Pons (tissue), 1 donor: ENCODE measurements at places on chromosomes 6 and 20.

GRCh38 chr6:166724576-166724975 lies 97.5 kb upstream of the RPS6KA2 start:
- DNase-seq = no peak

GRCh38 chr6:20717743-20718142 lies 183.5 kb downstream of the CDKAL1 start:
- DNase-seq = no peak

DNA sequence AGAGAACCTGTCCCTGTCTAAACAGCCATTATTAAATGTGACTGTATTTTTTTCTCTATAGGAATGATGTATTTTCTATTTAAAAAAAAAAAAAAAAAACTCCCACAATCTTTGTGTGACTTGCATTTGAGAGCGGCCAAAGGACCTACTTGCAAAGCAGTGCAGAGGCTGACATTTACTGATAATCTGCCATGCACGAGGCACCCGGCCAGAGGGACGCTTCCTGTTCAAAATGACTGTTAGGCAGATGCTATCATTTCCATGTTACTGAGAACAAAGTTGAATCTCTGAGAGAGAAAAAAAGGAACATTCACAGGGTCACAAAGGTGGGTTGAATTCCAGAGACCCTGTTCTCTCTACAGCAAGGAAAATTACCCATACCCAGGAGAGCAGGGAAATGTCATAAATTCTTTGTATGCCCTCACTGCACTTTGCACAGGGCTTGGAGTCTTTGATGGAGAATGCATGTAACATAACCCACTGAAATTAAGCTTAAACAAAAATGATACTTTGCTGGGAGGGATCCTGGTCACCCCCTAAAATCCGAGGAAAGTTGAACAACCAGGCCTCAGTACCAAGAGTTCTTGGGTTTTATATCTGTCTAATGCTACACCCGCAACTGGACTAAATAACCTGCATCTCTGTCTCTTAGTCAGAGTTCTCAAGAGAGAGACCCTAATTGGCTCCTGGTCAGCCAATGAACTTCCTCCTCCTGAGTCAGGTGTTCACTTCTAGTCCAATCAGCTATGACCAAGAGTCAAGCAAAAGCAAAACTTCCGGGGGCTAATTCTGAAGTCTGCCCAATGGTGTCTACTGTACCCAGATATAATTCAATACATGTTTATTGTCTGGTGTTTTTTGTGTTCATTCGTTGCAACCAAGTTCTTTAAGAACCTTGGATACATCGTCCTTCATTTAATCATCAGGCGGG lies 61.2 kb downstream of the GCLC start:
- peak; percentile 76 for DNase-seq

GRCh38 chr6:75524322-75524972 lies 30.8 kb upstream of the FILIP1 start:
- no peak for DNase-seq

GRCh38 chr20:43839793-43840199 lies 74.9 kb upstream of the TOX2 start:
- DNase-seq = no peak

DNA sequence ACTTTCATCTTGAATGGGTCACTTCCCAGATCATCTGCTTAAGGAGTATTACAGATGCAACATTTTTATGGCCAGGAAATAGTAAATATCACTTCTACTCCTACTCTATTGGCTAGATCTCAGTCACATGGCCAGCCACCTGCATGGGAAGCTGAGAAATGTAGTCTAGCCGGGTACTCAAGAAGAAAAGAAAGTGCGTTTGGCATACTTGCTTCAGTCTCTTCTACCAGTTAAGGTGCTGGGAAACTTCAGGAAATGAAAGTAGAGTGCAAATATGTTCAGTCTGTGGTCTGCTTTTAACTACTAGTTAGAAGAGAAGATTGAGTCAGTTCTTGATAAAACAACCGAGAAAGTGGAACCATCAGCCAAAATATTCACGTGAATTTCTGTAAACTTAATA lies 129.2 kb downstream of the PDSS2 start:
- DNase-seq = no peak

GRCh38 chr6:84643778-84644177 lies 120.6 kb downstream of the TBX18 start:
- DNase-seq = no peak

DNA sequence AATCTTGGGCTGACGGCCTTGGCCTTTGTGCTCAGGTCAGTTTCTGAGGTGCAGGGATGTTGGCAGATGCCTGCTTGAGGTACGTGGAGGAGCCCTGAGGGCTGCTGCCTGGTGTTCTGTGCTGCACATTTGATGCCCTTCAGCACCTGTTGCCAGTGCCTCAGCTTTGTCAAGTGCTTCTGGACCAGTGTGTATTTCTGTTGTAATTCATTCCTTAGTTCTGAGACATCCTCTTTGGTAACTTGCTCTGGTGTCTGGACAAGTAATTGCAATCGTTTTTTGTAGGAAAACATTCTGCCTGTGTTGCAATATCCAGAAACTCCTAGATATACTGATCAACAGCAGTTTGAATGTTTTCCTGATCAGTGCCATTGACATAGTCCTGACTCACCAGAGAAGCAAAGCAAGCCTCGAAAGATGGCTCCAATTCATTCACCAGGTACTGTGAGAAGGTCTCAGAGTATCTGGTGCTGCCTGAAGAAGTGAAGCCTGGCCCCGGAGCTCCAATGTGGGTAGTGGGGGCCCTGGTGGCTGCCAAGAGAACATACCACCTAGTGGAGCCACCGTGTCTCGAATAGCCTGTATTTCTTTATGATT lies 26.7 kb downstream of the ZNF337 start:
- DNase-seq = no peak

DNA sequence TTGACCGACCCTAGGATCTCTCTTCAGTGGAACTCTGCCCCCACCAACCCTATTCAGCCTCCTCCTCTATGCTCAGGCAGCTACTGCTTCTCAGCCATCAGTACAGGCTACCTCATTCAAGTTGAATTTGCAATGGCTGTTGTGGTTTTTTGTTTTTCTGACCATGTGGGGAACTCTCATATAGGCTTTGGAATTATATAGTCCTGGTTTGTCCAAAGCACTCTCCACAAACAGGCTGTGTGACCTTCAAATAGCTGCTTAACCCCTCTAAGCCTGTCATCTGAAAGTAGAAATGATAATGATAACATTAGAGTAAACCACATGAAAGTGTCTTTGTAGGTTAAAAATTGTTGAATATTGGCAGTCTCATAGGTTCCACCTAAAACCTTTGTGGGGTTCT lies 80.3 kb downstream of the UNC5CL start:
- no peak for DNase-seq

GRCh38 chr6:167567142-167568033 lies 242.5 kb downstream of the TTLL2 start:
- DNase-seq = peak; percentile 43

DNA sequence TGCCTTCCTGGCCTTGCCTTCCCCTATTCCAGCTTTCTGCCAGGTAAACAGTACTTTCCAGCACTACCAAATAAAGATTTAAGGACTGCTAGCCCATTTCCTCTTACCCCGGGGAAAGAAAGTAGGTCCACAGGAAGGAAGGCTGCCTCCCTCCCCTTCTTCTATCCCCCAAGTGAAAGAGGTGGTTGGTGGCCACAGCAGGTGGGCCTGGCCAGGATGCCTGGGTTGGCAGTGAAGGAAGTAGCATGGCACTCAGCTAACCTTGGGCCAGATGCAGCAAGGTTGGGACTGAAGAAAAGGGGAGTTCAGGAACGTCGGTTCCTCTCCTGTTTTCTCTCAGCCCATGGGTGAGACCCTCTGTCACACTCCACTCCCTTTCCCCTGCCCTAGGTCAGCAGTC lies 8.9 kb downstream of the NFKBIL1 start:
- DNase-seq = no peak
